Epithelial cell of esophagus (primary cell): ENCODE measurements at places on chromosomes 12 and 14.

DNA sequence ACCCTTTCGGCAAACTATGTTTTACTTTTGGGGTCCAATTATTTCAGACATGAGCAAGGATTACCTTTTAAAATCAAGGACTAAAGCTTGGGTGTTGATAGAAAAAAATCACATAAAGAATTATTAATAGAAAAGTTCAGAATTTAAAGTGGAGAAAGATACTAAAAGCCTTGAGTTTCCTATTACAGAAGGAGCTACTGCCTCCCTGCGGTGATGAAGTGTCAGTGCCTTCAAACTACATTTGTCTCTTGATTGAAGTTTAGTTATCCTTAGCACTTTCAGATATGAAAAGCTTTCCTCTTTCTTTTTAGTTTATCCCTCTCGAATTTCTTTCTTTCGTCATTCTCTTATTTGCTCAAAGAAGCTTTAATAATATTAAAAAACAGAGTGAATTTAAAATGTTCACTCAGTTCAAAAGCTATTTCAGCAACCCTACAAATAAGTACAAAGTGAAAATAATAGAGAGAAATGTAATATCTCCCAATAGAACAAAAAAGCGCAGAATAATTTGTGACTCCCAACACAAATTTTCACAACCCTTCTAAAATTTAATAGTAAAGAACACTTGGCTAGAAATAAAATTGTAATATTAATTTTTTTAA lies 87.6 kb downstream of the SEC23A start:
- peak; percentile 65 for DNase-seq

GRCh38 chr12:7642876-7643309 lies 22.8 kb downstream of the APOBEC1 start:
- peak; percentile 41 for DNase-seq

DNA sequence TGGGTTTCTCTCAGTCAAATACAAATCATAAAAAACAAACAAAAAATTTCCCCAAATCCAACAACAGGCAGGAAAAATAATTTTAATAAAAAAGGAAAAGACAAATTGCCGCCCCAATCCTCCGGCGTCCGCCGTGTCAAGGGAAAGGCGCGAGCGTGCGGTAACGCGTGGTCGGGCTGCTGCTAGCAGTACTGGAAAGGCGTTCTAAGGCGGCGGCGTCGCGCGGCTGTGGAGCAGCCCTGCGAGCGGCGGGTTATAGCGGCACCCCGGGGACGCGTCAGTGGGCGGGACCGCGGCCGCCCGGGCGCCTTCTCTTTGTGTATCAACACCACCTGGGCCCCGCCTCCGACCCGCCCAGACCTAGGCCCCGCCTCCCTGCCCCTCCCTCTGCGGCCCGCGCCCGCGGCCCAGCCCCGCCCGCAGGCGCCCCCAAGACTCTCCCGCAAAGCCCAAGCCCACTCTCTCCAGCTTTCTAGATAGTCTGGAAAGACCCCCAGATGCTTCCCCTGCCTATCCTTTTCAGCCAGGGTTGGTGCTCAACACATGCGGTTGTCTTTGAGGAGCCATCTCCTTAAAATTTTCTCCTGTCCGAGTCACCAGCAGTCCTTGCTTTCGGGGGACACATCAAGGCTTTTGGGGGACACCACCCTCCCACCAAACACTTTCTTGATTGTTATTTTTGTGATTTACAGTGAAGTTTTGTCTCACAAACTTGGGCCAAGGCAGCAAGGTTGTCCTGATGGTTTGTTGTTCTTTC lies at the start of gene SLC38A2:
SLC38A2 (minus strand) TSS at position 230 of the 757 bp plus-strand sequence. CDS start 1,480 bp downstream, outside the sequence.
- peak; percentile 93 for DNase-seq

DNA sequence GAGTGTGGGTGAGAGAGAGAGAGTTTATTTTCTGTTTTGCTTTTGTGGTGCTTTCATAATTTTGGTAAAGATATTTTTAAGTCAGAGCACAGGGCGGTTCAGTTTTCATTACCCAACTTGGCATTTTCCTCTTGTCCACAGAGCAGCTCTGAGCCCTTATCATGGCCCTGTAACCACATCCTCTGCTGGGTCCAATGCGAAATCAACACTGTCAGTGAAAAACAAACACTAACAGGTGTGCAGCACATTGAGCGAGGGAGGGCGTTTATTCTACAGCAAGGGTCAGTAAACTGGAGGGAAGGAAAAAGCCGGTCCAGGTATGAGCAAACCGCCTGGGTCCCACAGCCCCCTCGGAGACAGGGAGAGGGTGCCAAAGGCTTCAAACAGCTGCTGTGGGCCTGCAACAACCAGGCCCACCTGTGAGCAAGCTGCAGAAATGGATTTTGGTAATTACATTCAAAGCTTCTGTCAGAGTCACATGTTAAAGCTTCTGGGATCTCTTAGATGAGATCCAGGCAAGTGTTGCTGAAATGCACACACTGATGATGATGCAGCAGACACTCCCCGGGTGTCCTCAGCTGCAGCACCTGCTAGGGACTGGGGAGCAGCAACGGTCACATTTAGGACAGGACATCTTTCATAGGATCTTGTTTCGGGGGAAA lies 132.7 kb upstream of the DYRK2 start:
- DNase-seq: no peak

GRCh38 chr12:107657133-107657532 lies 28.5 kb upstream of the PWP1 start:
- DNase-seq: no peak

GRCh38 chr14:51004801-51005526 lies 60.7 kb upstream of the PYGL start:
- DNase-seq: peak; percentile 59

- peak; percentile 36 for DNase-seq
Measured at GRCh38 chr14:61661471-61662400, 33.6 kb upstream of the HIF1A start.

DNA sequence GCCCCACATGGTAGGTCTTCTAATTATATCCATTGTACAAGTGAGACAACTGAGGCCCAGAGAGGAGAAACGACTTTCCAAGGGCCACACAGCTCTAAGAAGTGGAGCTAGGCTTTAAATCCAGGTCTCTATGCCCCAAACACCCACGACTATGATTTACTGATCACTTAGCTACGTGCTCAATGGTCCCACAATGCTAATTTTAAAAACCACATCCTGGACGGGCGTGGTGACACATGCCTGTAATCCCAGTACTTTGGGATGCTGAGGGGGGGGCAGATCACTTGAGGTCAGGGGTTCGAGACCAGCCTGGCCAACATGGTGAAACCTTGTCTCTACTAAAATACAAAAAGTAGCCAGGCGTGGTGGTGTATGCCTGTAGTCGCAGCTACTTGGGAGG lies 8.4 kb upstream of the MLEC start:
- no peak for DNase-seq

DNA sequence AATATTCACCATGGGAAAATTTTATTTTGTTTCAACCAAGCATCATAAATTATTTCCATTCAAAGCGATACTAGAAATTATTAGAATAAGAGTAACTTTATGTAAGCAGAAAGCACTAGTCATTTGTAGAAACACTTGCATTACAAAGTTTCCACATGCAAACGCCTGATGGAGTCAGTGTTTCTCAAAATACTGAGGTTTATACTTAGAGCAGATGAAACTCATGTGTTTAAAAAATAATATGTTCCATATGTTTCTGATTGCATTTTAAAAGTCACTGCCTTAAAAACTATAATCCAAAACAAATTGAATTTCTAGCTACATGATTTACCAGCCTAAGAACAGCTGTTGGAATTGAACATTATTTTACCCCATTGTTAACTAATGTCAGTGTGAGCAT lies 1246.4 kb downstream of the SLC16A7 start:
- DNase-seq: no peak

DNA sequence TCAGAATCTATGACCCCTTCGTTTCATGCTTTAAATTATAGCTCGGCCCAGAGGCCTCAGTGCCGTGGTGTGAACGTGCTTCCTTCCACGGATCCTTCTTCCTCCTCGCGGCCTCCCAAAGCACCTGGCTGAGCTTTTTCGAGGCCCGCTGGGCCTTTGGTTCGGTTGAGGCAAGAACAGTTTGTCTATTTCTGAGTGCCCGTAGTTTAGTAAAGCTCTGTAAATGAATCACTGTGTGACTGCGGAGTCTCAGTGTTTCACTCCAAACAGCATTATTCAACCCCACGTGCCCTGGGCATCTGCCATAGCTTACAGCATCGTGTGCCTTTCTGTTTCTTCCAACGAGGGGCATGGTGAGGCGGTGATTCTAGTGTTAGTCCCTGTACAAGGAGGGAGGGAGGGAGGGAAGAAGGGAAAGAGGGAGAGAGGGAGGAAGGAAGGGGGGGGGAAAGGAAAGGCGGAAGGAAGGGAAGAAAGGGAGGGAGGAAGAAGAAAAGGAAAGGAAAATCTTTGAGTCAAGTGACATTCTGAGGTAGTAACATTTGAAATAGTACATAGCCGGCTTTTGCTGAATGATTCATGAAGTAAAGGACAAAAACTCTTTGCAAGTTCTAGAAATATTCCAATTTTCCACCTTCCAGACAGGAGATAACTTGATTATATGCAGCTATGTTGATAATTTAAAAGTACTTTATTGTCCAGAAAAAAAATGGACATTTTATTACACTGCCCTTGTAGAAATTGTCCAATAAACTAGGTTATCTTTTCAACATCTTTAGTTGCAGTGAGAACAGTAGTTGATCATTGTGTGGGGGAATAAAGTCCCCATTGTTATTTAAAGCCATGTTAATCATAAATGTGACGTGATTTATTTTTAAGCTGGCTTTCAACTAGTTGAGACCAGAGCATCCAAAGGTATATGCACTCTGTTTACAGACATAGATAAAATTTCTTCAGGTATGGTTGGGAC lies 1.2 kb upstream of the TRIM9 start:
- peak; percentile 63 for DNase-seq

DNA sequence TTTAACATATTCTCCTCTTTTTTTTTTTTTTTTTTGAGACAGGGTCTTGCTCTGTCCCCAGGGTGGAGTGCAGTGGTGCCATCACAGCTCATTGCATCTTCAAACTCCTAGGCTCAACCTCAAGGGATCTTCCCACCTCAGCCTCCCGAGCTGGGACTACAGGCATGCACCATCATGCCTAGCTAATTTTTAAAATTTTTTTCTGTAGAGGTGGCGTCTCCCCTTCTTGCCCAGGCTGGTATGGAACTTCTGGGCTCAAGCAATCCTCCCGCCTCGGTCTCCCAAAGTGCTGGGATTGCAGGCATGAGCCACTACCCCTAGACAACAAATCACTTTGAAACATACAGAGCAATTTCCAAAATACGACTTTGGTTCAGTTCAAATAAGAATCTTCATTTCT lies 154.8 kb downstream of the PAX9 start:
- peak; percentile 82 for DNase-seq

- DNase-seq: no peak
Measured at GRCh38 chr12:53887881-53888280, 50.8 kb upstream of the HOXC13 start.

DNA sequence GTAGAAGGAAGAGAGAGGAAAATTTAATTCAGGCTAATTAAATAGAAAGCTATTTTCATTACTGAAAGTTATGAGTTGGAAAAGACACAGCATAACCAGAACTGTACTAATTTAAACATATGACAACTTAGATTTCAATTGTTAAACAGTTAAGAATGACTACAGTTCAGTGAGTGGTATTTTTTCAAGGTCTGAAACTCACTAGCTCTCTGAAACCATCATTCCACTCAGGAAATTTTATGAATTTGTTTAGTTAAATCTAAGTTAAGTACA lies 62.4 kb downstream of the EPS8 start:
- no peak for DNase-seq

GRCh38 chr12:9880532-9881078 lies 684 bp upstream of the KLRF2 start:
- DNase-seq: peak; percentile 30

DNA sequence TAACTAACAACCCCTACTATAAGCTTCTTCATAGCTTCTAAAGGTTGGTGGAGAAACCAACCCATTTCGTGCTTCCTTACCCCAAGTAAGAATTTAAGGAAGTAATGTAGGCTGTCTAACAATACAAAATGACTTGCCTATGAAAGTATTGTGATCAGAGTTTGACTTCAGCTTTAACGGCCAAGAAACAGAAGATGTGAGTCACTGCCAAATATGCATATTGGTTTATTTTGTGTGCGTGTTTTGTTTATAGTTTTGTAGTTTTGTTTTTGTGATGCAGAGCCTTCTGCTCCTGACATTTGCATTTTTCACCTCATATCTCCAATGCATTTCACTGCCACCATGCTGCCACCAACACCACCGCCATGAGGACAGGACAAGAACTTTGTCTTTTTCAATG lies 146.0 kb downstream of the FBXL14 start:
- no peak for DNase-seq

- peak; percentile 33 for DNase-seq
Measured at GRCh38 chr12:103930787-103931735, 851 bp downstream of the HSP90B1 start.

DNA sequence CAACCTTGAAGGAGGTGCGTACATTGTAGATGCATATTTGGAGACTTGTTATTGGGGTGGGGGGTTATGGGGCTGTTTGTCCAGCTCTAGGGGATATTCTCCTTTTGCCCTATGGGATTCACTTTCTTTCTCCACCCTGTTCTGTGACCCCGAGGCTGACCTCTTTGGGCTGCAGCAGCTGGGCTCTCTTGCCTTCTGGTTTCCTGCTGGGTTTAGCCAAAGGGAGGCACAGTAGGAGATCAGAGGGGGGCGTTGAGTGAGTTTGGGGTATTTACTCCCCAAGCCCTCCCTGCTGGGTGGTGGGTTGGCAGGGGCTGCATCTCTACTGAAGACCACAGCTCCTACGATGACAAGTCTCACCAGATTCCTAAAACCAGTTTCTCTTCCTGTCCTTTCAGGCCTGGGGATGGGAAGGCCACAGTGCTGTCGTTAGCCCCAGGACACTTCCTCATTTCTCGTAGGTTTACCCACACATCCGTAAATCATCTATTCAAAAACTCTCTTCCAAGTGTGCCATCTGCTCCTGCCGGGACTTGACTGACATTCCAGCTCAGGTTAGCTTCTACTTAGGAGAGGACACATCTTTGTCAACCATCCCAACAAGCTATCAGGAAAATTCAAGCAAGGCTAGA lies 127.1 kb downstream of the TMEM30B start:
- peak; percentile 40 for DNase-seq

DNA sequence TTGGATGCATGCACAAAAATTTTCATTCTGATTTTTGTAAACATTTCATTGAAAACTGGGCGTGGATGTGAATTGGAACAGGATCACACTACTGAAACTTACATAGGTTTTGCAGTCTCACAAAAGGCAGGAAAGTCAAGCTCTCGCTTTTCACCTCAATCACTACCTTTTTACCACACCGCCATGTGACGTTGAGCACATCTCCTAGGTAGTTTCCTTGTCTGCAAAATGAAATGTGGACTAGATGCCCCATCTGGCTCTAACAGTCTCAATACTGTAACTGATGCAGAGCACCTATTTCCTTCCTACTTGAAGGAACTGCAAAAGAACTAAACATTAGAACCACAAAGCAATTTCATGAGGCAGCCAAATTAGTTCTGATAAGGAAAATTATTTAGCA lies 4.4 kb upstream of the YY1 start:
- no peak for DNase-seq
